NCI-H1694 (cell line): ENCODE measurements at places on chromosomes 3 and 15.

GRCh38 chr15:74387621-74388362 lies 20.3 kb upstream of the CYP11A1 start:
- no peak for DNase-seq

DNA sequence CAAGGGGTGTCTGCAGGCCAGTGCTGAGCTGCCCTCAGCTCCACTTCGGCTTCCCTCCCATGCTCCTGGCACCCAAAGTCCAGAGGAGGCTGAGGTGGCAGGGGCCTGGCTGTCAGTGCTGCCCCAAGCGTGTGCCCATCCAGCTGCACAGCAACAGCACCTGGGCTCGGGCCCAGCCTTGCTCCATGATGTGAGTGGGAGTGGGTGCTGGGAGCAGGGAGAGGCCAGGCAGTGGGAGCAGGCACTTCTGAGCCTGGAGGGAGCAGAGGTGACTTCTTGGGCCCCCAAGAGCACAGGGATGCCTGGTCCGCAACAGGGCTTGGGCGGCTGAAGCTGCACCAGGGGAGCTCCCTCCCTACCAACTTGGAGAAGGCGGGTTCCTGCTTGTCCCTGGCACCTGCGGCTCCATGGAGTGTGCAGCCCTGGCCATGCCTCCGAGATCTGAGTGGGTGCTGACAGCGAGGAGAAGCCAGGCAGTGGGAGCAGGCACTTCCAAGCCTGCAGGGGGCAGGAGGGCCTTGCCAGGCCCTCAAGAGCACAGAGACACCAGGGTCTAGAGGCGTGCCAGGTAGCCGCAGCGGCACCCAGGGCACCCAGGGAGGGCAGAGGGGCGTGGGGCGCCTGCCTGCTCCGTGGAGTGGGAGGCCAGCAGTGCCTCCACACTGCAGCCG lies 366.7 kb upstream of the SGO1 start:
- DNase-seq, result no peak

GRCh38 chr3:23244324-23245041 lies 41.4 kb downstream of the UBE2E2 start:
- no peak for DNase-seq

GRCh38 chr3:7190095-7190494 lies 329.2 kb downstream of the GRM7 start:
- no peak for DNase-seq

GRCh38 chr3:77530870-77531269 lies 491.0 kb downstream of the ROBO2 start:
- DNase-seq, result peak; percentile 49

- DNase-seq, result no peak
Observed at GRCh38 chr3:193559100-193559499, 4.4 kb upstream of the ATP13A4 start.

DNA sequence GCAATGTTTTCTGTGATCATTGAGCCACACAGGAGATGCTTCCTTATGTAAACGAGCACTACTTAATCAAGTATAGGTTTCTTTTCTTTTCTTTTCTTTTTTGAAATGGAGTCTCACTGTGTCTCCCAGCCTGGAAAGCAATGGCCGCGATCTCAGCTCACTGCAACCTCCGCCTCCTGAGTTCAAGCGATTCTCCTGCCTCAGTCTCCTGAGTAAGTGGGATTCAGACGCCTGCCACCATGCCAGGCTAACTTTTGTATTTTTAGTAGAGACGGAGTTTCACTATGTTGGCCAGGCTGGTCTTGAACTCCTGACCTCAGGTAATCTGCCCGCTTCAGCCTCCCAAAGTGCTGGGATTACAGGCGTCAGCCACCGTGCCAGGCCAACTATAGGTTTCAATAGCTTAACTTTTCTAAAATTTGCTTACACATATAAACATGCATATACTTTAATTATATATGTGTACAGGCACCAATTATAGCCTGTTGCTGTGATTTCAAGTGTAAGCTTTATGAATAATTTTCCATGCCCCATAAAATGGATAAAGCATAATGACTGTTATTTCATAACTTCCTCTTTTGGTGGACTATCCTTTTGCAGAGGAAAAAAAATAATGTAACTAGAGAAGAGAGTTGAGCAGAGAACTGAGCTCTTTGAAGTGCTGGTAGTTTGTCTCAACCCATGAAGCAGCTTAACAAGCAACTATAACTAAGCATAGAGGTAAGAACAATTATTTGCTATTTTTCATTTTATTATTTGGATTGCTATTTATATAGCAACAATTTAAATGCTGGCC lies 24.8 kb upstream of the MBNL1 start:
- no peak for DNase-seq

DNA sequence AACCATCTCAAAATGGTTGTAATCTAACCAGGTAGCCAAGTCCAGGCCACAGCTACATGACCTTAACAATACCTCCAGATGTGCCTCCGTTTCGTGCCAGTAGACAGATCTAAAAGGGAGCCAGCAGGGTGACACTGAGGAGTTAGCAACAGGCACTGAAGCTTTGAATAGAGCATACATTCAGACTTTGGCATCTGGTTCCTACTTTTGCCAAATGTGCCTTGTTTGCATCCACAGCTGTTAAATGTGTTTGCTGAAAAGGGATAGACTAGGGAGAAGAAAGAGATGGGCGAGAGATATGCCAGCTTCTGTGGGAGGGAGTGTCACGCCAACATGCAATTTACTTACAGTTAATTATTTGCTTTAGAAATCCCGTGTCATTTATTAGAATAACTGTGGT lies 1433.9 kb upstream of the CADM2 start:
- peak; percentile 65 for DNase-seq

DNA sequence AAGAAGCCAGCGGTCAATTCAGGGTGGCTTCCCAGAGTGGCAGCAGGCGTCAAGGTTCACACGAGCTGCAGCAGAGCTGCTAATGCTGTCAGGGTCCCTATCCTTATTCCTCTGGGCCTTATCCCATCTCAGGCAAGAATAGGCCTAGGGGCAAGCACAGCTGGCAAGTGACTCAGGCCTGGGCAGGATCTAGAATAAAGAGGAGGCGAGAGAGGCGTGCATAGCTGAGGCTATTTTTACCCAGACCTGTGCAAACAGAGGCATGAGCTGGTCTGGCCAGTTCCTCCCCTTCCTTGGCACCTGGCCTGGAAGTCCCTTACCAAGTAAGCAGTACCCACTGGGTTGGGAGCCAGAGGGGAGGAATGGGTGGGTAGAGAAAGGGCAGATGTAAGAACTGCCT lies 12.2 kb upstream of the VIPR1 start:
- DNase-seq, result no peak

- no peak for DNase-seq
Observed at GRCh38 chr3:26202169-26202568, 412.3 kb downstream of the OXSM start.

GRCh38 chr3:26064297-26064696 lies 274.4 kb downstream of the OXSM start:
- no peak for DNase-seq

- DNase-seq, result no peak
Observed at GRCh38 chr3:144167634-144168033, 196.0 kb downstream of the DIPK2A start.

DNA sequence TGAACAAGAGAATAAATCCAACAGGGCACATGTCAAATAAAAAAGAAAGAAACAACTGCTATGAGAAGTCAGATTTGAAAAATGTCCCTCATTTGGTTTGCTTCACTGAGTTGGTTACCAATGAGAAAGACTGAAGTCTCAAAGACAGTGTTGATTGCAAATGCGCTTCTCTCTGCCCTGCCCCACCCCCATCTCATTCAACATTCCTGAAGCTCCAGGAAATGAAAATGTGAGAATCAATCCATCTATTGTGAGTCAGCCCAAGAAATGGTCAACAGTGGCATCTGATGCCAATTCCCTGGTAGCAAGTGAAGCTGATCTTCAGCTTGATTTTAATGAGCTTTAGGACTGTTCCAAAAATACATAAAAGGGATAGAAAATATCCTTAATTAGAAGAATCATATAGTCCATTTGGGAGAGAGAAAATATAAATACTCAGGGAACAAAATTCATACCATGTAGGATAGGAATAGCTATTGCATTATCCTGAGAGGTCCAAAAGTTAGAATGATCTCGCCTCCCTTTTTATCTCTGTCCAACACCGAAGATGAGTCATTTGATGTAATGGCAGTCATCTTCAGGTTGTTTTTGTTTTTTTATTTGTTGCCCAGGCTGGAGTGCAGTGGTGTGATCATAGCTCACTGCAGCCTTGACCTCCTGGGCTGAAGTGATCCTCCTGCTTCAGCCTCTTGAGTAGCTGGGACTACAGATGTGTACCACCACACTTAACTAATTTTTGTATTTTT lies 200.3 kb upstream of the UMPS start:
- DNase-seq, result no peak

GRCh38 chr3:132669256-132669777 lies 9.2 kb downstream of the UBA5 start:
- DNase-seq, result no peak

GRCh38 chr3:116199063-116199462 lies 246.2 kb downstream of the LSAMP start:
- no peak for DNase-seq

DNA sequence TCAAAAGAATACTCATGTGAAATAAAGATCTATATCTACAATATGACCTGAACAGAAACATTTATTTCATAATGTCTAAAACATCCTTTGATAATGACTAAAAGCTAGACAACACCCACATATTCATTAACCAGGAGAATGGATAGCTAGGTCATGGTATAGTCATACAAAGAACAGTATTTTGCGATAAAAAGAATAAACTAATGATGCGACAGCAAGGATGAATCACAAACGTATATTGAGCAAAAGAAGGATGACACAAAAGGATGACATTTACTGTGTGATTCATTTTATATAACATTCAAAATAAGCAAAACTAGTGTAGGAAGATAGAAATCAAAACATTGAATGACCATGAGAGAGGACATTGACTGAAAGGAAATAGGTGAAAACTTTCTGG lies 1233.1 kb downstream of the OTOL1 start:
- DNase-seq, result no peak

DNA sequence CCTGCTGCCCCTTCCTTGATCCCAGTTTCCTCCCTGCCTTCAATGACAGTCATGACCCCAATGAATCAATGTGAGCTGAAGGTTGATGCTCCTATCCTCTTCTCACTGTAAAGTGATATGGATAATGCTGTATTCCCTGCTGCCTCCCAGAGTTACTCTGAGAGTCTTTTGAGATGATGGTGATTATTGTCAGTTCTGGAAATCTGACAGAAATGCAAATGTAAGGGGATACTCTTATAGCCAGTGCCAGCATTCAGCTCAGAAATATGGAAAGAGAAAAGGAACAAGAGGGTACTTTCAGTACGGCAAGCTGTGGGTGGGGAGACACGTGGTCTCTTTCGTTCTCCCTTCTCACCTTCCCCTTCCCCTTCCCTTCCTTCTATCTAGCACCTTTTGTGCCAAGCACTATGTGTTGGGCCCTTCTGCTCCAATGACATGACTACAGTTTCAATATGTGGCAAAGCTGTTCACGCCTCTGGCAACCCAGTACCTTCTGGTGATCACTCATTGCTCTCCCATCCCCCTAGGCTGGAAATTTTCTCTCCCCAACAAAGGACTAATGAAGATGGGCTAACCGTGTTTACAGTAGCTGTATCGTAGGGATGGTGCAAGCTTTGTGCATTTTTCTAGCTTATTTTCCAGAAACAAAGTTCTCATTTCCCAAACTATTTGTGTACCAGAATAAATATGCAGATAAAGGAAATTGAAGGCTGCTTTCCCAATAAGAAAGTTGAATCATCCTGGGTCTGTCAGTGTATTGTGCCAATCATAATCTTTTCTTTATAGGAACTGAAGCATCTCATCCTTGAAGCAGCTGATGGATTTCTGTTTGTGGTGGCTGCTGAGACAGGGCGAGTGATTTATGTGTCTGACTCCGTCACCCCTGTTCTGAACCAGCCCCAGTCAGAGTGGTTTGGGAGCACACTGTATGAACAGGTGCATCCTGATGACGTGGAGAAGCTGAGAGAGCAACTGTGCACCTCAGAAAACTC lies 70.3 kb downstream of the ARNT2 start:
- no peak for DNase-seq

- DNase-seq, result peak; percentile 32
Observed at GRCh38 chr3:156449710-156450574, 105.0 kb downstream of the SSR3 start.
